ENCODE measurements at places on chromosomes 11 and 22.

DNA sequence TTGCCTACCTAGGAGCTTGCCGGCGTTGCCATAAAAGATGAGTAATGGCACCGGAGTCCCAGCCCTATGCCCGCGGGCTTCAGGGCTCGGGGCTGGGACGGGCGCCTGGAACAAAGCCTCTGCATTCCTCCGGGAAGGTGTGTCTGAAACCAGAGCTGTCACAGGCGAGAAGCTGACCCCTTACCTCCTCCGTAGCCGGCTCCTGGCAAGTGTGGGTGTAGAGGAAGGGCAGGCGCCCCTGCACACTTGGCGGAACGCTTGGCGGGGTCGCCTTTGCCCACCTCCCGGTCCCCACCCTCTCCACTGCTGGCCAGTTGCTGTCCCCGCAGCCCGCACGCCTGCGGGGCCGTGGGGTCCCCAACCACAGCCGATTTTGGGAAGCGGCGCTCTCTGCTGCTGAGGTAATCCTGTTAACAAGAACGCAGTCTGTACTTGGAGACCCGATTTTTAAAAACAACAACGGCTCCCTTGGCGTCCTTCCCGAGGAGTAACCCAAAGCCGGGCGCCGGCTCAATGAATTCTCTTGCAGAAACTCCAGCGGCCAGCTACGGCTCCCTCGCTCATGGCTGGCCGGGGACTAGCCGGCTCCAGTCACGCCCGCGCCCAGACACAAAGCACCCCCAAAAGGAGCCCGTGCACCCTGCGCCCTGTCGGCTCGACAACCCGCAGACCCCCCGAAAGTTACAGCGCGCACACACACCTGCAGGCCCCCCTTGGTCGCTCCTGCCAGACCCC is 89.2 kb downstream of the PLEKHA7 start:
- DNase-seq: peak; percentile 89

DNA sequence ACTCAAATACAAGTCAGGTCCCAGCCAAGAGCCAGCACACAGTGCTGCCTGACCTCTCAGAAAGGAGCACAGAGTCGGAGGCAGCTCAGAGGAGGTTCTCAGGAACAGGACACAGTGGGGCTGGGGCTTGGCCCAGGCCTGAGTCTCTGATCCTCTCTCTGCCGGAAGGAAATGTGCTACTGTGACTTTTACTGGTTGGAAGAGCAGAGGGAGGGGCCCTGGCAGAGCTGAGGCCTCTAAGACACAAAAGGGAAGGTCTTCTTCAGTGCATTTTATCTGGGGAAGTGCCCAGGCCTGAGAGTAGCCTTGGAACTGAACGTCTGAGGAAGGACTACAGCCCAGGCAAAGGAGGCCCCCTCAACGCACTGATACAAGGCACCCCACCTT is 16.2 kb upstream of the CASTOR1 start:
- peak; percentile 76 for DNase-seq

GRCh38 chr11:92324890-92325289 is 100.3 kb downstream of the FAT3 start:
- DNase-seq: no peak

DNA sequence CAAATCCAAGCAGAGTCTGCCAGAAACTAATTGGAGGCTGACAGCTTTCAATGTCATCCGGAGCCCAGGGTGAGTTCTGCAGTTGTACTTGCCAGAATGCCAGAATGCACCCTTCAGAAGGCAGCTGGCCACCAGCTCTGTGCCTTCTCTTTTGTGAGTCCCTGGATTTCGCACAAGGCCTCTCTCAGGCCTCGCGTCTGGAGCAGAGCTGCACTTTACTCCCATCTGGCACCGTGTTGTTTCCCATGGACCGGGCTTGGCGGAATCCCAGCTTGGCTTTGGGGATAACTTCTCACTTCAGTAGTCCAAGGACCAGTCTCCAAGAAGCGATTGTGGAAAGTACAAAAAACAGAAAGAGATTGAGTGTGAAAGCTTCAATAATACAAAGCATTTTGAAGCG is 451.3 kb upstream of the KIRREL3 start:
- no peak for DNase-seq

DNA sequence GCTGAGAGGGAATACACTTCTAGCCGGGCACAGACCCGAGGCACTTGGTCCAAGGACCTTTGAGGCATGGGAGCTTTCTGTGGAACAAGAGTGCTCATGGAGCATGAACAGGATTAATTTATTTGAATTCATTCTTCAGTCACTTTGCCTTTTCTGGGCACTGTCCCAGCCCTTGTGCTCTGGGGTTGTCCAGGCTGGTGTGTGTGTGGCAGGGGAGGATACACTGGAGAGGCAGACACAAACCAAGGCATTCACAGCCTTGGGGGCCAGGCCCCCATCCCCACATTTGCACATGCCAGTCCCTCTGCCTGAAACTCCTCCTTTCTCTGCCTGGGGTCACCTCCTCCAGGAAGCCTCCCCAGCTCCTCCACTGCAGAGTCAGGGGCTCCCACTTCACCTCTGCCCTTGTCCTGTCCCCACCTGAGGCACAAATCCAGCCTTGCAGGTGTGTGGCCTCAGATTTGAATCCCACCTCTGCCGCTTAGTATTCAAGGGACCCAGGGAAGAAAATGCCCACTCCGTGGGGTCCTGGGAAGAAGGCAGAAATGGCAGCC is 55.5 kb downstream of the MYO7A start:
- no peak for DNase-seq

- DNase-seq: peak; percentile 35
Measured at GRCh38 chr11:35363854-35364780, 55.2 kb downstream of the SLC1A2 start.

GRCh38 chr11:90803366-90803765 is 580.5 kb upstream of the CHORDC1 start:
- no peak for DNase-seq

DNA sequence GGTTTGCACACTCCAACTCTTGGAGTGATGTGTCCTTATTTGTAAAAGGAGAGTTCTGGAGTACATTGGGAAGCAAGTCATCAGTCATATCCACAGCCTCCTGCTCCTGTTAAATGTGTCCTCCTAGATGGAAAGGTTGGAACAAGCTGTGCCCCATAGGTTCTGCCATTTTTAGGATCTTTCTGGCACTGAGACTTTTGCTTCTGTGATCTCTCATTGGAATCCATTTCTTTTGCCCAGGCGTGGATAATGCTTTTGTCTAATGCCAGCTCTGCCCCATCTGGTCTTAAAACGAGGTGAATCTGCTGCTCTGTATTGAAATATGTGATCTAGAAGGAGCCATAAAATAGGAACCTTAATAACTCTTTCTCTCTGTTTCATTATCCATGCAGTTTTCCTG is 66.4 kb downstream of the ZBTB16 start:
- no peak for DNase-seq

DNA sequence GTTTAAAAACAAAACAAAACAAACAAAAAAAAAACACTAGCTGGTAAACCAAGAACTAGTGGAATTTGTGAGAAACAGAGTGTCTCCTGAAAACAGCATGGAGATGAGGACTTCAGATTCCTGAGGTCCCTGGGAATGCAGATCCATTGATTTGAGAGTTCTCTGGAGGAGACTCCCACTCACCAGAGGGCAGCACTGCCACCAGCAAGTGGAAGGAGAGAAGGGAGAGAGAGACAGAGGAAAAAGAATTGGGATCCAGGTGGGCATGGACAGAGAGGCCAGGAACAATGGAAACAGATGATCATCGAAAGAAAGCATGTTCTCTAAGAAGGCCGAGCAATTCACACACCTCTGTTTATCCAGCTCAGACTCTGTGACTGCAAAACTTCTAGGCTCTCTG is 31.8 kb downstream of the ETS1 start:
- DNase-seq: no peak
